Osteocyte (in vitro differentiated cells): ENCODE measurements at places on chromosomes 3 and 15. TPM values are rescaled to one million over a fixed set of nuclear protein-coding genes. Genes with fewer than 3 reads are reported as not detected.
A peak's percentile ranks its signal among the peaks of the same experiment; 100 is the strongest.

Gene DNASE1L3
- total RNA-seq: not detected in 2 replicates

- DNase-seq: no peak
- H3K36me3 ChIP-seq: no peaks in the 10 kb centered on the region
- H3K4me1 ChIP-seq: peaks cover 33% of the 10 kb centered on the region
- peak overlapping the region; percentile 88 for H3K27ac ChIP-seq
- no peaks in the 10 kb centered on the region for H3K27me3 ChIP-seq
Measured at GRCh38 chr3:49470714-49471420, 800 bp downstream of the DAG1 start.

Gene BUB1B
- 8.0 and 8.5 TPM in 2 replicates for total RNA-seq

Gene CHRD
- 2.7 and 4.4 TPM in 2 replicates for total RNA-seq

Gene POC1A
- 4.9 and 5.1 TPM in 2 replicates for total RNA-seq

GRCh38 chr3:119395923-119396358 lies 67.5 kb downstream of the TMEM39A start:
- no peaks in the 10 kb centered on the region for H3K4me1 ChIP-seq
- no peak for DNase-seq
- no peaks in the 10 kb centered on the region for H3K27me3 ChIP-seq
